NCI-H146 (cell line): ENCODE measurements at places on chromosomes 12 and 14.
A peak's percentile ranks its signal among the peaks of the same experiment; 100 is the strongest.

DNA sequence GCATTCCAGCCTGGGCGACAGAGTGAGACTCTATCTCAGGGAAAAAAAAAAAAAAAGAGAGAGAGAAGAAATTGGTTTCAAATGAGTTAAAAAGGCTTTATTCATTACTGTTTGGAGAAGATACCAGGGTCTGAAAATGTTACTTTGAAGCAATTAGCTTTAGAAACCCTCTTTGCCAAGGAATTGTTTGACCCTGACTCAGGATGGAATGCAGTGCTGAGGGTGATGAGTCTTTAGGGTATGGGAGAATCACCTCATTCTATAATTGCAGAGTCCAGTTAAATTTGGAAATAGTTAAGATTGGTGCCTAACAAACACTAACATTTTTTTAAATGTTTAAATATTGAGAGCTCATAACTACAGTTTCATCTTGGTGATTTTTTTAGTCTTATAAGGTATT, 13.3 kb downstream of the RAP1B start:
- DNase-seq = no peak

DNA sequence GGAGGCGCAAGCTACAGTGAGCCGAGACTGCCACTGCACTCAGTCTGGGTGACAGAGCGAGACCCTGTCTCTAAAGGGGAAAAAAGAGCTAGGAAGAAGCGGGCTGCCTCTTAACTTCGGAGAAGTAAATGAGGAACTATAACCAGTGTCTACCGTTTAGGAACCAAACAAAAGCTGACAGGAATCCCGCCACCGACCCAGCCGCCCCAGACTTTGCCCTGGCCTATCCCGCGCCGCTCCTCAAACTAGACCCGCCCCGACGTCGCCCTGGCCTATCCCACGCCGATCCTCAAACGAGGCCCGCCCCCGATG, 568 bp upstream of the SIVA1 start:
- DNase-seq = no peak

GRCh38 chr12:98352835-98353234, 162.6 kb upstream of the TMPO start:
- DNase-seq = no peak

DNA sequence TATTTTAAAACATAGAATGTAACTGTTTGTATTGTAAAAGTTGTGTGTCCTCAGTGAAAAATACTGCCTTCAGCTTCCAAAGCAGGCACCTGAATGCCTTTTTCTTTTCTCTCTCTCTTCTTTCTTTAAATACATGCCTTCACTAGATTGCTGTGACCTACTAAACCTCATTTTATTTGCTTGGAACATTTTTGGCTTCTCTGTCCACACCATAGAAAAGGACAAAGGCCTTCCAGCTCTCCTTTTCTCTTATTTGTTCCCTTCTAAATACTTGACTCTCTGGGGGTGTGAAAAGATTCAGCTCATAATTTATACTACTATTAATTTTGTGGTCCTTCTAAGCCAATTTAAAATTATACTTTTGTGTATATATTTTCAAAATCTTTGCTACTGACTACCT, 38.4 kb downstream of the PPM1A start:
- no peak for DNase-seq

DNA sequence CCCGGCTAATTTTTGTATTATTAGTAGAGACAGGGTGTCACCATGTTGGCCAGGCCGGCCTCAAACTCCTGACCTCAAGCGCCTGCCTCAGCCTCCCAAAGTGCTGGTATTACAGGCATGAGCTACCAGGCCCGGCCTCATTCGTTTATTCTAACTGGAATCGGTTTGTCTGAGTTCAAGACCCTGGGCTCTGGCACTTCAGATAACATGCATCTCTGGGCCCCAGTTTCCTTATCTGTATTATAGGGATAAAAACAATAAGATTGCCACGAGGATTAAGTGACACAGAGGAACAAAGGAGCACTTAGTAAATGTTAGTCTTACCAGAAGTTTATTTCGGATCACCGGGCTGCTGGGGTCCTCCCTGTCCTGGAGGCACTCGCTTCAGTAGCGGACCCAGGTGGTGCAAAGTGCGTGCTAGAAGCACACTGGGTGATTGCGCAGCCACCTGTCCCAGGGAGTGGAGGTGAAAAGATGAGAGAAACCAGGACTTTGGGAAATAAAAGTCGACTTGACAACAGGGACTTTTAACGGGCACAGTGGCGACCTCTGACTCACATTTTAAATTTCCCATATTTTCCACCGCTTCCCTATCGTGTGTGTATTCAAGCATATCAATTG, 37.5 kb downstream of the ACACB start:
- DNase-seq = peak; percentile 59

DNA sequence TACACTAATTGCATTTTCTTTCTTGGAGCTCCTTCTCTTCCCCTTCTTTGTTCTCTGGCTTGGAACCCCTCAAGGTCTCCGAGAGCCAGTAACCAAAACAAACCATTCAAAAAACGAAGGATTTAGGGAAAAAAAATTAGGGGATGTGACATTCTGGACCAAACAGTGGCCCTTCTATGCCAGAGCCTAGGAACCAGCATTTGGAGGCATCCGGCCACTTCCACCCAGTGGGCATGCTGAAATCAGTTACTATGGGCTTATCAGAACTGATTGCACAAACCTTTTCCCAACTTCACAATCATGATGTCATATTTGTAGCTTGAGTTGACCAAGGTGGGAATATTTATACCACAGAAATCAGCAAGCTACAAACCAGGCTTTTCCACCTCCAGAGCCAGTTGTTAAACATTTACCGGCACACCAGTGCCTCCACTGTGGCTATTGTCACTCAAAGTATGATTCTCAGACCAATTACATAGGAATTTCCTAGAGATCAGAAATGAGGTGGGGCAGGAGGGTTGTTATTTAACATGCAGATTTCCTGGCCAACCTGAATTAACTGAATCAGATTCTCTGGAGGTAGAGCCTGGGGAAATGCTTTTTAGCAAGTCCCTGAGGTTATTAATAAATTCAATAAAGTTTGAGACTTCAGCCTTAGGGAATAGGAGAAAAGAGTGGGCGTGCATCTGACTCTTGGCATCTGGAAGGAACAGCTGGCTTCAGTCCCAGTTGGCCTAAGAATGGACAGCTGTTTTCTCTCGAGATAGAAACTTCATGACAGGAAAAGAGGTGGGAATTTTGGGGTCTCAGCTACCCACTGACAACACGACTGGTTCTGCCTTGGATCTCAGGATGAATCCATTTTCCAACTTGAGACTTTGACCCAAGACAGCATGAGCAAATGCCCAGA, 273.9 kb downstream of the ZFP36L1 start:
- no peak for DNase-seq

DNA sequence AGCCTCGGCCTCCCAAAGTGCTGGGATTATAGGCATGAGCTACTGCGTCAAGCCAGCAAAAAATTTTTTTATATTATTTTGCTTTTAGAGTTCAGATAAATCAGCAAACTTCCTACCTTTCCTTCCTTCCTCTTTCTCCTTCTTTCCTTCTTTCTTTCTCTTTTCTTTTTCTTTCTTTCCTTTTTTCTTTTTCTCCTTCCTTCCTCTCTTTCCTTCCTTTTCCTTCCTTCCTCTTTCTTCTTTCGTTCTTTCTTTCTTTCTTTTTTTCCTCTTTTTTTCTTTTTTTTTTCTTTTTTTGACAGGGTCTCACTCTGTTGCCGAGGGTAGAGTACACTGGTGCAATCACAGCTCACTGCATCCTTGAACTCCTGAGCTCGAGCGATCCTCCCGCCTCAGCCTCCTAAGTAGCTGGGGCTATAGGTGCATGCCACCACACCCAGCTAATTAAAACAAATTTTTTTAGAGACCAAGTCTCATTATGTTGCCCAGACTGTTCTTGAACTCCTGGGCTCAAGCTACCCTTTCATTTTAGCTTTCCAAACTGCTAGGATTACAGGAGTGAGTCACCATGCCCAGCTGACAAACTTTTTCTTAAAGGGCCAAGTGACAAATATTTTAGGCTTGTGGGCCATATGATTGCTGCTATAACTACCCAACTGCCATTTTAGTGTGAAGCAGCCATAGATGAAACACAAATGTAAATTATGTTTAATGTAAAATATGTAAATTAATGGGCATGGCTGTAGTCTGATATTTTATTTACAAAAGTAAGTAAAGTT, 7.1 kb upstream of the WASHC4 start:
- DNase-seq = no peak

- DNase-seq = peak; percentile 39
Observed at GRCh38 chr12:122825773-122826724, 9.2 kb upstream of the HIP1R start.

- no peak for DNase-seq
Observed at GRCh38 chr12:114873656-114874055, 189.7 kb upstream of the TBX3 start.

- DNase-seq = no peak
Observed at GRCh38 chr12:93460902-93461301, 6.4 kb upstream of the MRPL42 start.

DNA sequence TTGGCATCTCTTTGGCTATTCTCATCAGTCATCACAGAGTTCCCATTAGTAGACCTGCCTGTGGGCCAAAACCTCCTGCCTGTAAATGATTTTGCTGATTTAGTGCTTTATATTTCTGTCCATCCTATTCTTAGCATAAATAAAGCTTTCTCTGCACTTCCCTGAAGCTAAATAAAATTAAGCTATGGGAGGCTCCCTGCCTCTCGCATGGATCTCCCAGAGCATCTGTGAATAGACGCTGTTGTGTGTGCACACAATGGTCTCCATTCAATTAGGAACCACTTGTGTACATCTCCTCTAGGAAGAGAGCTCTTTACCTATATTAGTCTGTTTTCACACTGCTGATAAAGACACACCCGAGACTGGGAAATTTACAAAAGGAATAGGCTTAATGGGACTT, 80.4 kb downstream of the PPFIBP1 start:
- DNase-seq = no peak

DNA sequence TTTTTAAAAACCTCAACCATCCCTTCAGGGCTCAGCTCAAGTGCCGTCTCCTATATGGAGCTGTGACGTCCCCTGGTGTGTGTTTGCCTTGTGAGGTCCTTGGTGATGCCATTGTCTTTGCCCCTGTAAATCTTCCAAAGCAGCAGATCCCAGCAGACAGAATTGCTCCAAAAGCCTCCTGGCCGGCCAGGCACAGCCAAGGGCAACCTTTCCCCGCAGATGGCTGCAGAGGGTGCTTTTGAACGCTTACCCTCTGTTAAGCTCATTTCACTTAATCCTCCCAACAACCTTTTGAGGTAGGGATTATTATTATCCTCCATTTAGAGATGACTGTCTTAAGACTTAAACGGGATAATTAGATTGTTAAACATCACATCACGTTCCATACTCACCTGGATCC, 51.4 kb downstream of the RFX4 start:
- DNase-seq = no peak

GRCh38 chr14:77245820-77246219, 25.2 kb downstream of the NGB start:
- DNase-seq = no peak

DNA sequence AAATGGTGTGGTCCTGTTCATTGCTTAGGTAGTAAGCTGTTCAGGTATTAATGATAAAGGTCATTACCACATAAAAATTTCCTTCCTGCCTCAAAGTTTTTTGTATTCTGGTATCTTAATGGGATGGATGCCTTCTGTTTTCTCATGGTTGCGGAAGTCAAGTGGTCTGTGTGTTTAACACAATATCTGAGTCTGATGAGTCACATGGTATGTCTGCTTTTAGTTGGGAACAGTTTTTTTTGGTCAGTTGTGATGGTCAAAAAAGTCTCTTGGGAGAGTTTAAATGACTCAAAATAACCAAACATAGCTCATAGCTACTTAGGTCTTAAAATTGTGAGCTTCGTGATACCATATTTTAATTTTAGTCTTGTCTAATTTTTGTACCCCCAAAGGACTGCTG, 40.7 kb downstream of the STK38L start:
- DNase-seq = no peak

DNA sequence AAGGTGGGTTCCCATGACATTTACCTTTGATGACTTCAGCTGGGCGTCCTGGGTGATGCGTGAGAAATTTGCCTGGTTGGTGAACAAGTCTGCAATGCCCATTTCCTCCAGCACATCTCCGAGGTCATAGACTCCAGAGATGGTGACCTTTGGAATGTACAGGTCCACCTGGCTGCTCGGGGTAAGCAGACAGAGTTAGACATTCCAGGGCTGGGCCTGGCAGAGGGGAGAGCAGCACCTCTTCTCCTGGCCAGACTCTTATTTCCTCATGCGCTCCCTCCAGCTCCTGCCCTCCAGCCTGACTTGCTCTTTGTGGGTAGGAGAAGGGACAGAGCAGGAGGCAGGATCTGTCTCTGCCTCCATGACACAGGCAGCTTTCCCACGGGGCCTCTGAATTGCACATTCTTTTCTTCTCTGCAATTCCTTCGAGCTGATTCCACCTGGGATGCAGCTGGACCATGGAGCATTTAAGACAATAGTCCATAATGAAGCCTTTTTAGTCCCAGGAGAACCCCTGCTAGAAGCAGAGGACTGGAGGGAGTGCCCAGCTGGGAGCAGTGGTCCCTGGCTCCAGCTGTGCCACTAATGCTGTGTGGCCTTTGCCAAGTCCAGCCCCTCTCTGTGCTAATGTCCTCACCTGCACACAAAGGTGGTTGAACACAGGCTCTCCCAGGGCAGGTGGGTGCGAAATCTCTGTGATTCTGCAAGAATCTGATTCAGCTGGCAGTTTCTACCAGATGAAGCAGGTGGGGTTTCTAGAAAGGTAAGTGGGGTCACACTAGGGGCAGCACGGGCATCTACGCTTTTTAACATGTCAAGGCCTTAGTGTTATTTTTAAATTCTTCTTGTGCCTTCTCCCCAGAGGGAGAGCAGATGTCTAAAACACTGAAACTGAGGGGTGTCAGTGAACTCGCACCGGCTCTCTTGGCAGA, 13.2 kb upstream of the SERPINA10 start:
- DNase-seq = no peak

DNA sequence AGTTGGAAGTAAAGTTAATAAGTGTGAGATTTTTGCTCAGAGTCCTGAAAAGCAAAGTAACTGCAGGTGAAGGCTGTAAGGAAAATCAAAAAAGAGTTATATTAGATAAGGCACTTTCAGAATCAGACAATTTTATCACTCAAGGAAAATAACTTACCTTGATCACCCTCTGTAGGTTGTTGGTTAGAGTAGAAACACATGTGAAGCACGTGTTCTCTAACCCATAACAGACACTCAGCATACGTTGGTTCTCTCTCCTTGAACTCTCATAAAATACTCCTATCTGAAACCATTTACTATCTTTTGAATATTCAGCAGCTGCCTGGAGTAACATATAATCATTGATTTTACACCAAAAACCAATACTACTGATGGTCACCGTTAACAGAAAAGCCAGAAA, 335.5 kb downstream of the KCNH5 start:
- no peak for DNase-seq

GRCh38 chr14:92885279-92886061, 37.5 kb upstream of the CHGA start:
- DNase-seq = no peak

DNA sequence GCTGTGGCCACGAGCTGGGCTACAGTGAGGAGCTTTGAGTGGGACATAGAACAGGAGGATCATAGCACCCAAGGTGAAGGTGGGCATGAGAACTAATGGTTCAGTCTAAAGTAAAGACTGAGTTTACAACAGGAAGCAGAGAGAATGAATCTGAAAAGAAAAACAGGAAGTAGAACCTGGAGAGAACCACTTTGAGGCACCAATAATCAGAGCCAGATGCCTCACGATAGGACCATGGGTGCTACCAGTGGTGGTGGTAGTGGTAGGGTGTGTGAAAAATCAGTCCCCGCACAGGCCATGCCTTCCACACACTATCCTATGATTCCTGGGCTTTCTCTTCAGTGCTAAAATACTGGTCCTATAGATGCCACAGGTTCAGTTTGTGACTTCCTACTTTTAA, 293.6 kb downstream of the AKAP6 start:
- DNase-seq = no peak

GRCh38 chr14:27278341-27278740, 680.5 kb upstream of the NOVA1 start:
- DNase-seq = no peak

- no peak for DNase-seq
Observed at GRCh38 chr14:35879654-35880249, 53.6 kb downstream of the BRMS1L start.
